ENCODE measurements at places on chromosomes 4 and X.

GRCh38 chr4:2011583-2011982, 2.8 kb upstream of the NELFA start:
- DNase-seq, result no peak

GRCh38 chr4:74768857-74769525, 25.3 kb downstream of the BTC start:
- peak; percentile 9 for DNase-seq

GRCh38 chrX:120264341-120264740, 13.7 kb downstream of the ZBTB33 start:
- no peak for DNase-seq

DNA sequence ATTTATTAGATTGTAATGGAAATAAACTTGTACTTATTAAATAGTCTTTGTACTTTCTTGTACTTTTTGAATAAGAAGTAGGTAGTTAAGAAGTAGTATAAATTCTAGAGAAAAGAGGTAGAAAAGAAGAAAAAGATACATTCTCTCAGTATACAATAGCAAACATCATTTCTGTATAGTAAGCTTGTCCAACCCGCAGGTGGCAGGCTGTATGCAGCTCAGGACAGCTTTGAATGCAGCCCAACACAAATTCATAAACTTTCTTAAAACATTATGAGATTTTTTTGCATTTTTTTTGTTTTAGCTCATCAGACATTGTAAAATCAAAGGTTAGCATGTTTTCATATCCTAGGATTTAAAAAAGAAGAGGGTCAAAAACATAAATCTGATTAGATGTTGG, 441.6 kb downstream of the DTHD1 start:
- no peak for DNase-seq
